ENCODE measurements at places on chromosomes 1 and 21. TPM values are rescaled to one million over a fixed set of nuclear protein-coding genes. Genes with fewer than 3 reads are reported as not detected.

DNA sequence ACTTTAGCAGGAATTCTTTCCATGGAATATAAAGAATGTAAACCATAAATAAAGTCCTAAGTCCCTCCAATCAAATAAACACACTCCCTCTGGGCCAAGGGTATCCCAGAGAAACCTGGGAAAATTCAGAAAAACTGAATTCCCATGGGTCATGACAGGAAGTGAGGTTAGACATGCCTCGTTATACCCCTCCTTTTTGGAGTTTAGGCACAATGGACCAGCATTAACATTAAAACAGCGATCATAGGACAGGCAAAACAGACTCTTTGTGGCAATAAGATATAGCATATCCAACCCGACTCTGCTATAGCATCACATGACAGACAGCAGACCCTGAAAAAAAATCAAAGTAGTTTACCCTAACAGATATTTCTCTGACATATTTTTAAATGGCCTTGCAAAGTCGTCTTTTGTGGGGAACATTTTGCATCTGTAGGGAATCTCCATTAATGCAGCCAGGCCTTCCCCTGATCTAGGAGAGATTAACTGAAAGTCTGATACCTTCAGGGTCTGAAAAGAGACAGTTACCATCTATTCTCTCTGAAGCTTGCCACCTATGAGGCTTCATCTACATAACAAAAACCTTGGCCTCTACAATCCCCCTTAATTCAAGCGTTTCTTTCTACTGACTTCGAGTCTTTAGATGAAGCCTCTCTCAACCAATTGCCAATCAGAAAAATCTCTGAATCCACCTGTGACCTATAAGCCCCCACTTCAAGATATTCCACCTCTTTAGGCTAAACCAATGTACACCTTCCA lies 143.0 kb upstream of the KCNK1 start:
- no peaks in the 10 kb centered on the region for H3K36me3 ChIP-seq
- no peaks in the 10 kb centered on the region for H3K4me1 ChIP-seq
- no peak for DNase-seq
- no peak overlapping the region for H3K27ac ChIP-seq
- no peak overlapping the region for H3K4me3 ChIP-seq

GJA5 gene
- not detected for total RNA-seq

- H3K27me3 ChIP-seq, result no peaks in the 10 kb centered on the region
- H3K4me3 ChIP-seq, result no peak overlapping the region
- no peaks in the 10 kb centered on the region for H3K4me1 ChIP-seq
- no peak for DNase-seq
- H3K27ac ChIP-seq, result no peak overlapping the region
- H3K36me3 ChIP-seq, result no peaks in the 10 kb centered on the region
These were observed 1755.4 kb downstream of the PLA2G4A start for GRCh38 chr1:188584119-188584518.

DNA sequence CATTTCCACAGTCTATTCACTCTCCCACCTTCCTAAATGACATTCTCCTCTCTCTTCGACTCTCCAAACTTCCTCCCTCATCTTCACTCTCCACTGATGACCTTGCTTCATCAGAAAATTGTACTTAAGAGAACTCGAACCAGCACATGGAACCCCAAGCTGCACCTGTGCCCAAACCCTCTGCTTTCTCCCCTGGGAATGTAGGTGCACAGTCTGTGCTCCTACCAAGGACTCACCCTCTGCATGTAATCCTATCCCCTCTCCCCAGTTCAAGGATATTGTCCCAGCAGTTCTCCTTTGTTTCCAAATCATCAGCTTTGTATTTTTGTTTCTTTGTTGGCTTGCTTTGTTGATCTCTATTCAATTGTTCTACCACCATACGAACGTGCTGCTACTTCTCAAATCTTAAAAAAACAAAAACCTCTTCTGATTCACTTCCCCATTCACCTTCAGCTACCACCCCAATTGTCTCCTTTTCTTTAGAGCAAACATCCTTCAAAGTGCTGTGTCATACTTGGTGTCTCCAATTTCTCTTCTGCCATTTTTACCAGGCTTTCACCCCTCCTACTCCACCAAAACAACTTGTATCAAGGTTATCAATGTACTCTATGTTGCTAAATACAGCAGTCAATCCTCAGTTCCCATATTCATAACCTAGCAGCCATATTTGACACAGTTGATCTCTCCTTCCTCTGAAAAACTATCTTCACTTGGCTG lies 26.8 kb downstream of the RAB3B start:
- no peak for DNase-seq
- H3K27me3 ChIP-seq, result no peaks in the 10 kb centered on the region
- H3K4me3 ChIP-seq, result no peak overlapping the region
- no peaks in the 10 kb centered on the region for H3K4me1 ChIP-seq

Measured in natural killer cell (primary cell).